ENCODE measurements at places on chromosomes 5 and 9.

GRCh38 chr5:176540476-176540899, 3.3 kb upstream of the RNF44 start:
- DNase-seq: no peak

GRCh38 chr9:33381231-33381791, 21.1 kb downstream of the AQP7 start:
- no peak for DNase-seq

DNA sequence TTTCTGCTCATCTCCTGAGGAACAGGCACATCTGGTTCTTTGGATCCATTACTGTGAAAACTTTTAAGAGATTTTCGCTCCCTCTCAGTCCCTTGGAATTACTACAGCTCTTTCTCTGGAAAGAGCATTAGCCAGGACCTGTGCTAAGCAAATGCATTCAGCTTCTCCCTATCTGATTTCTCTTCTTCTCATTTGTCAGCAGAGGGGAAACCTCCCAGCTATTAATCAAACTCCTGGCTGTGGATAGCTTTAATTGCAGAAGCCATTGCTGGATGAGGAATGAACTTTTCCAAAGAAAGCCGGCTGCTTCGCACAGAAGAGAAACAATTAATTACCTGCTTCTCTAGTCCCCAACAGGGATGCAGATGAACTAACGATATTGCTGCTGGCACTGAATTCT, 37.9 kb downstream of the TLR4 start:
- no peak for DNase-seq

DNA sequence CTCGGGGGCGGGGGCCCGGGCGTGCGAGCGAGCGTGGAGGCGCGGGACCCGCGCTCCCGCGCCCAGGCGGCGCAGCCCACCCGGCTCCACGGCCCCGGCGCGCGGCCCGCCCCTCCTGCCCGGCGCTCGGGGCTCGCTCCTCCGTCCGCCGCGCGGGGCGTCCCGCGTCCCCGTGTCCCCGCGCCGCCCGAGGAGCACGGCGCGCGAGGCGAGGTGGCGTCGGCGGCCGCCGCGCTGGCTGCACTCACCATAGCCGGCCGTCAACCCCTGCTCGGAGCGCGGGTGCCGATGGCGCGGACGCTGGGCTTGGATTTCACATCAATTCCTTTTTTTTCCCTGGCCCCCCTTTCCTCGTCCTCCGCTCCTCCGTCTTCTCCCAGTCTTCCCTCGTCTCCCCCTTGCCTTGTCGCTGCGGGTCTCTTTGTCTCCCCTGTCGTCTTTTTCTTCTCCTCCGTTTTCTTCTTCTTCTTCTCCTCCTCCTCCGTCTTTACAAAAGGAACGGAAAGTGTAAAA, 494 bp downstream of the PTCH1 start:
- DNase-seq: no peak

Data from CD8-positive, alpha-beta memory T cell (primary cell).